ENCODE measurements at places on chromosomes 2 and 18. TPM values are rescaled to one million over a fixed set of nuclear protein-coding genes. Genes with fewer than 3 reads are reported as not detected.
A peak's percentile ranks its signal among the peaks of the same experiment; 100 is the strongest.

The CCDC68 gene
- total RNA-seq, result 0.34 TPM

DNA sequence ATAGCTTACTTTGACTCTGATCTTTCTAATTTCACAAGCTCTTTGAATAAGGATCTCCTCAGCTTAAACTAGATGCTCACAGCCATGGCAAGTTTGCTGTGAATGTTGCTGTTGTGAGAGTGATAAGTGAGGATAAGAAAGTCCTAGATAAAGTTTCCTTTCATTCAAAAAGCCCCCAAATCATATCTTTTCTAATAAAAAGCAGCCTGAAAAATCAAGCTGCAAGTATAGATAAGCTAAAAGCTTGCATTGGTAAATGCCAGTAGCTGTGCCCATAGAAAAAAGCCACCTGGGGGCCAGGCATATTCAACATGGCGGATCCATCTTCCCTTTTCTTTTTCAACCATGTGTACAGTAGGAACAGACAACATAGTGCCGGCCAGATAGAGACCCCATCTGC lies 4.3 kb downstream of the NLRC4 start:
- no peaks in the 10 kb centered on the region for H3K36me3 ChIP-seq
- H3K4me1 ChIP-seq, result peaks cover 36% of the 10 kb centered on the region
- H3K27ac ChIP-seq, result no peak overlapping the region
- no peak for DNase-seq
- no peaks in the 10 kb centered on the region for H3K27me3 ChIP-seq

- no peaks in the 10 kb centered on the region for H3K27me3 ChIP-seq
- no peaks in the 10 kb centered on the region for H3K4me1 ChIP-seq
- H3K36me3 ChIP-seq, result no peaks in the 10 kb centered on the region
- DNase-seq, result no peak
These were observed 40.3 kb downstream of the OSBPL6 start for GRCh38 chr2:178234648-178235047.

The NEU2 gene
- total RNA-seq, result not detected

DNA sequence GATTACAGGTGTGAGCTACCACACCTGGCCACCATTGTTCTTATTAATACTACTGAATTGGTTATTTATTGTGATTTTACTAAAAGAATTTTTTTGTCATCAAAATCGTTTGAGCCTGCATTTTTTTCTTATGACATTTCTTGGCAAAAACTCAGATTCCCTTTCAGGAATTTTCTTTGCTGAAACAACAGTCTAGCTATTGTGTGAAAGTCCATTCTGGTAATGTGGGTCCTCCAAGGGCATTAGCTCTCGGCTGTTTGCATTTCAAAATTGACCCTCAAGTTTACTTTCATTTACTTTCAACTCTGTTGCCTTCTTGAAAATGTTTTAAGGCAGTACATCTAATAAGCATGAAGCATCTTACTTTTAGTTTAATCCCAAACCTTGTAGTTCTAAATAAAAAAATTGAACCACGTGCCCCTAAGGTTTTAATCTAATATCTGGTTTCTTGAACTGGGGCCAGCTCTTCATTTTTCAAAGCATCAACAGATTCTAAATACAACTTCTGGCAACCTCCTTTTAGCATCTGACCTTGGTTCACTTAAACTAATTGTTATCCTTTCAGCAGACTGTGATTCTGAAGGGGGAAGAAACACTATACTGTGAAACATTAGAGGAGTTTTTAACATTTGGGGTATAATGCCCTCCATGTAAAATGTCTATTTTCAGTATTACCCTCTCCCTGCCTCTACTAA lies 325.2 kb upstream of the RAB12 start:
- H3K36me3 ChIP-seq, result no peaks in the 10 kb centered on the region
- H3K27ac ChIP-seq, result no peak overlapping the region
- H3K4me3 ChIP-seq, result no peak overlapping the region

DNA sequence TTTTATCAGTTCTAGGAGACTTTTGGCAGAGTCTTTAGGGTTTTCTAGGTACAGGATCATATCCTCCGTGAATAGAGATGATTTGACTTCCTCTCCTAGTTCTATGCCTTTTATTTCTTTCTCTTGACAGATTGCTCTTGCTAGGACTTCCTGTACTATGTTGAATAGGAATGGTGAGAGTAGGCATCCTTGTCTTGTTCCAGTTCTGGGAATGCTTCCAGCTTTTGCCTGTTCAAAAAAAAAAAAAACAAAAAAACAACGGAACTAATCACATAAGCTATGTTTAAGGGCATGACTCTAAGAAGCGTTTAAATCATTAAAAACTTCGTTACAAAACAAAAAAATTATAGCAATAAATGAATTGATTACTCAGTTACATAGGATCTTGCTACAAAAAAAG lies 145.7 kb downstream of the NUP35 start:
- no peak overlapping the region for H3K27ac ChIP-seq
- H3K4me1 ChIP-seq, result peaks cover 8% of the 10 kb centered on the region
- H3K27me3 ChIP-seq, result no peaks in the 10 kb centered on the region
- no peak overlapping the region for H3K4me3 ChIP-seq

DNA sequence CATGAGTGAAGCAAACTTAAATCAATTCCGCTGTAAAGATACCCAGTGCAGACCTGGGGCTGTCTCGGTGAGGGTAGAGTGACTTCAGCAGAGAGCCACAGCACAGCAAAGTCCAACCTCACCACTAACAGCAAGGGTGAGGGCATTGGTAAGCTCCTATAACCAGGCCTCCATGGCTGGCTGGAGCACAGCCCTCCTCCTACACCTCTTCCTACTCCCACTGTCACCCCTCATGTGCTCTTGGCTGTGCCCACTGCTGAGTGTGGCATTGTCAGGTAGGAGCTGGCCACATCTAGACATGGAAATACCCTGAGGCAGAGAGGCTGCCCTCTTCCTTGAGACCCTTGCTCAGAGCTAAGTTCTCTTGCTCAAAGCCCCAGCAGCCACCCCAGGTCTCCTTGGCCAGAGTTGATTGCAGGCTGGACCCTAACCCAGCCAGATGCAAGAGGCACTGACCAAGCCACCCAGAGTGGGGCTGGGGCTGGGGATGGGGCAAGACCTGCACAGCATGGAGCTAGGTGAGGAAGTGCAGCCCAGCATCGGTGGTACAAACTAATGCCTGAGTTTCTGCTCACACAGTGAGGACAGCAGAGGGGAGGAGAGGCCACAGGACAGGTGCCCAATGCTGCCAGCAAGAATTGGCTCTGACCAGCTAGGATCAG lies 77.6 kb upstream of the RAB6C start:
- no peaks in the 10 kb centered on the region for H3K36me3 ChIP-seq
- H3K4me1 ChIP-seq, result no peaks in the 10 kb centered on the region
- no peak for DNase-seq
- no peak overlapping the region for H3K4me3 ChIP-seq

- no peaks in the 10 kb centered on the region for H3K4me1 ChIP-seq
- no peak overlapping the region for H3K27ac ChIP-seq
- H3K4me3 ChIP-seq, result no peak overlapping the region
- DNase-seq, result no peak
- no peaks in the 10 kb centered on the region for H3K36me3 ChIP-seq
- no peaks in the 10 kb centered on the region for H3K27me3 ChIP-seq
These were observed 114.4 kb downstream of the CAPN13 start for GRCh38 chr2:30692829-30693275.

GRCh38 chr2:53315149-53315548 lies 452.5 kb upstream of the CHAC2 start:
- no peak for DNase-seq
- H3K36me3 ChIP-seq, result no peaks in the 10 kb centered on the region
- no peak overlapping the region for H3K27ac ChIP-seq

GRCh38 chr2:27185331-27186026 lies 26.4 kb upstream of the ATRAID start:
- H3K4me3 ChIP-seq, result no peak overlapping the region
- H3K27me3 ChIP-seq, result peaks cover 3% of the 10 kb centered on the region
- no peak overlapping the region for H3K27ac ChIP-seq

The ABCG5 gene
- total RNA-seq, result not detected

- no peaks in the 10 kb centered on the region for H3K36me3 ChIP-seq
- H3K4me1 ChIP-seq, result peaks cover 18% of the 10 kb centered on the region
- H3K4me3 ChIP-seq, result no peak overlapping the region
- H3K27me3 ChIP-seq, result peaks cover 52% of the 10 kb centered on the region
- DNase-seq, result no peak
These were observed 59.1 kb upstream of the BOD1L2 start for GRCh38 chr18:57087644-57088376.

The NCL gene
- total RNA-seq, result 439 TPM

- peaks cover 35% of the 10 kb centered on the region for H3K36me3 ChIP-seq
- H3K4me3 ChIP-seq, result peak overlapping the region; percentile 8
- no peak for DNase-seq
These were observed 2.8 kb upstream of the TUBA4B start for GRCh38 chr2:219250049-219250781.

DNA sequence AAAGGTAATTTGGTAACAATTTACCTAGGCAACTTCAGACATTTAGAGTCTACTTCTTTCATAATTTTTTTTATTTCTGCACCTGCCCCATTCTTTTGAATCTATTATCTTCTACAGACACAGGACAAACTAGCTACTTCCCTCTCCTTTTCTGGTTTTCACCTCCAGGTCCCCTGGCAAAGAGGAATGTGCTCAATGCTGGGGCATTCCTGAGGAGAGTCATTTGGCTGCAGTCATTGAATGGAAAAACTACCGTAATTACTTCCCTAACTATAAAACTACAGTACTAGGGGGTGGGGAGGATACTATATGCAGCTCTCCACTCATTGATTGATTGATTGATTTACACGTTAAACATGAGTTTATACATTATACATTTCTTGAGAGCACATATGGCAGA lies 11.2 kb upstream of the ARHGAP28 start:
- H3K27ac ChIP-seq, result no peak overlapping the region
- no peaks in the 10 kb centered on the region for H3K36me3 ChIP-seq
- H3K27me3 ChIP-seq, result no peaks in the 10 kb centered on the region
- no peak overlapping the region for H3K4me3 ChIP-seq
- no peaks in the 10 kb centered on the region for H3K4me1 ChIP-seq

GRCh38 chr2:46530639-46531038 lies 51.3 kb downstream of the TMEM247 start:
- no peak overlapping the region for H3K4me3 ChIP-seq
- no peak overlapping the region for H3K27ac ChIP-seq
- H3K27me3 ChIP-seq, result no peaks in the 10 kb centered on the region
- no peaks in the 10 kb centered on the region for H3K36me3 ChIP-seq
- DNase-seq, result no peak

DNA sequence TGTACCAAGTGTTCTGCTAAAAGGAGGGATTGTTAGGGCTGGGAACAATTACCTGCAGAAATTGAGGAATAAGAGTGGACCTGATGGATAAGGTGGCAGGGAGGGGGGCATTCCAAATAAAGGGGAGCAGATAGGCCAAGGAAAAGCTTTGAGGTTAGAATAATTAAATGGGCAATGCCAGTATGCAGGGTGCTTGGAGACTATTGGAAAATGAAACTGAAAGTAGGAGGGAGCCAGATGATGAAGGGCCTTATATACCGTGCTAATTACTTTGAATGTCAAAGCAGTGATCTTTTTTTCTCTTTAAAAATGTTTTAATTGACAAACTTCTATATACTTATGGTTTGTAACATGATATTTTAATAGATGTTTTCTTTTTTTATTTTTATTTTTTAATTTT lies 42.9 kb downstream of the MMADHC start:
- H3K27me3 ChIP-seq, result no peaks in the 10 kb centered on the region
- no peak for DNase-seq
- no peak overlapping the region for H3K4me3 ChIP-seq
- H3K36me3 ChIP-seq, result no peaks in the 10 kb centered on the region

DNA sequence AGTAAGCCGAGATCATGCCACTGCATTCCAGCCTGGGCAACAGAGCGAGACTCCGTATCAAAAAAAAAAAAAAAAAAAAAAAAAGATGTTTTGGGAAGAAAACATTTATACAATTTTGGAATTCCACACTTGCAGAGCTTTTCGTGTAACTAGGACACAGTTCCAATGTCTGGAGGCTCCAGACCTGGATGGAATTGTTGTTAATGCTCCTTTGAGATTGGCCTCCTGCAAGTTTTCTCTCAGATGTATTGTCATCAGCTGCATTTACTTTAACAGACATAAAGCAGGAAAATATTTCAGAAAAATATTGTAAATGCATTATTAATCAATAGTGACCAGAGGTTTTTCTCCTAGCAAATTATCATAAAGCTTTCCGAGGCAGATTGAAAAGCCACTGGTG lies 124.1 kb downstream of the RBM43 start:
- DNase-seq, result no peak
- no peak overlapping the region for H3K4me3 ChIP-seq
- H3K27ac ChIP-seq, result no peak overlapping the region

- H3K4me1 ChIP-seq, result no peaks in the 10 kb centered on the region
- H3K27ac ChIP-seq, result no peak overlapping the region
- no peak overlapping the region for H3K4me3 ChIP-seq
These were observed 9.0 kb upstream of the AFTPH start for GRCh38 chr2:64515086-64515485.

The CAPN13 gene
- not detected for total RNA-seq

- no peak for DNase-seq
- no peaks in the 10 kb centered on the region for H3K36me3 ChIP-seq
- H3K27ac ChIP-seq, result no peak overlapping the region
- H3K4me1 ChIP-seq, result no peaks in the 10 kb centered on the region
- H3K27me3 ChIP-seq, result no peaks in the 10 kb centered on the region
These were observed 18.4 kb downstream of the STK25 start for GRCh38 chr2:241489733-241490680.

The MGAT4A gene
- 32.7 TPM for total RNA-seq

DNA sequence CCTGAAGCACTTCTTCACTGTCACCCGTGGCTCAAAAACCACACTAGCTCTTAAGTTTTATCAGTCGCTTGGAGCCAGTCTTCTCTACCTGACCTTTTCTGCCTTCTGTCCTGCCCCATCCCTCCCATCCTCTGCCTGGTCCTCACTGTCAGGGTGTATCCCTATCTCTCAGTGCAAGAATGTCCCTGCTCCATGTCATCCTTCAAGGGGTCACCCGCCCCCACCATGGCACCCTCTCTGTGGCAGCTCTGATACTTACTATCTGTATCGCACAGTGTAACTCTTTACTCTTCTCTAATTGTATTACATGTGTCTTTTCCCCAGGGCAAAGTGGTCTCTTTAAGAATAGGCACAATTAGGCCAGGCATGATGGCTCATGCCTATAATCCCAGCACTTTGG lies 4.4 kb downstream of the VAMP5 start:
- peaks cover 34% of the 10 kb centered on the region for H3K4me1 ChIP-seq
- no peak overlapping the region for H3K27ac ChIP-seq
- DNase-seq, result no peak
- no peaks in the 10 kb centered on the region for H3K36me3 ChIP-seq

DNA sequence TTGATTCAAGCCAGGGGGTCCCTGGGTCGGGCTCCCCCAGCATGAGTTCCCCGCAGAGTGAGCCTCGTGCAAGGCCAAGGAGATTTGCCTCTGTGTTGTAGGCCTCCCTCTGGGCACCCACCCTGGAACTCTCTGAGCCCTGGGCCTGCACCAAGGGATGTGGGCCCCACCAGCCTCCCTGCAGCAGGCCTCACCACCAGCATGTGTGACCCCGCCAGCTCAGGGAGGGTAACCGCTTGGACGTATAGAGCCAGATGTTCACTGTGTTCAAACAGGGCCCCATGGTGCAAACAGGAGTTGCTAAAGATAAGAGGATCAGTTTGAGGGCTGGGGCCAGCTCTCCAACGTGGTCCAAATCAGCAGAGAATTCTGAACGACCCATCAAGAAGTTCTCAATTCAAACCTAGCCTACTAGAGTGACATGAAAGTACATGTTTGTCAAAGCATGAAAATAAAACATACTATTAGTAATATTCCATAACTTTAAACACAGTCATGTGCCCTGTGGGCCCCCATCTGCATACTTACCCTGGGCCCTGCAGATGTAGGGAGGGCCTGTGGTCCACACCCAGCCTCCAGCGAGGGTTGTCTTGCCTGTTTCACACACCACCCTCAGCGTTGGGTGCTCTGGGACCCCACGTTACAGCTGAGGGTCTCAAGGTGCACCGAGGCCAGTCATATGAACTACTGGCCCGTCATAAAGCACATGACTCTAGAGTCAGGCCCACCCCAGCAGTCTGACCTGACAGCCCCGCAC lies 5.5 kb upstream of the TUBB6 start:
- no peaks in the 10 kb centered on the region for H3K27me3 ChIP-seq
- H3K4me3 ChIP-seq, result no peak overlapping the region
- H3K4me1 ChIP-seq, result peaks cover 17% of the 10 kb centered on the region
- no peaks in the 10 kb centered on the region for H3K36me3 ChIP-seq
- H3K27ac ChIP-seq, result no peak overlapping the region
